ENCODE measurements at places on chromosomes 3 and 15. TPM values are rescaled to one million over a fixed set of nuclear protein-coding genes. Genes with fewer than 3 reads are reported as not detected.

GRCh38 chr15:101266034-101266433, 11.3 kb downstream of the SELENOS start:
- DNase-seq = no peak

- DNase-seq = no peak
Observed at GRCh38 chr3:166275024-166275390, 437.8 kb upstream of the BCHE start.

DNA sequence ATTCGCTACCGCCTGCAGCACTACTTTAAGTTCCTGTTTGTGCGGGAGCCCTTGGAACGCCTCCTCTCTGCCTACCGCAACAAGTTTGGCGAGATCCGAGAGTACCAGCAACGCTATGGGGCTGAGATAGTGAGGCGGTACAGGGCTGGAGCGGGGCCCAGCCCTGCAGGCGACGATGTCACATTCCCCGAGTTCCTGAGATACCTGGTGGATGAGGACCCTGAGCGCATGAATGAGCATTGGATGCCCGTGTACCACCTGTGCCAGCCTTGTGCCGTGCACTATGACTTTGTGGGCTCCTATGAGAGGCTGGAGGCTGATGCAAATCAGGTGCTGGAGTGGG, 995 bp downstream of the CHST14 start:
- no peak for DNase-seq

DNA sequence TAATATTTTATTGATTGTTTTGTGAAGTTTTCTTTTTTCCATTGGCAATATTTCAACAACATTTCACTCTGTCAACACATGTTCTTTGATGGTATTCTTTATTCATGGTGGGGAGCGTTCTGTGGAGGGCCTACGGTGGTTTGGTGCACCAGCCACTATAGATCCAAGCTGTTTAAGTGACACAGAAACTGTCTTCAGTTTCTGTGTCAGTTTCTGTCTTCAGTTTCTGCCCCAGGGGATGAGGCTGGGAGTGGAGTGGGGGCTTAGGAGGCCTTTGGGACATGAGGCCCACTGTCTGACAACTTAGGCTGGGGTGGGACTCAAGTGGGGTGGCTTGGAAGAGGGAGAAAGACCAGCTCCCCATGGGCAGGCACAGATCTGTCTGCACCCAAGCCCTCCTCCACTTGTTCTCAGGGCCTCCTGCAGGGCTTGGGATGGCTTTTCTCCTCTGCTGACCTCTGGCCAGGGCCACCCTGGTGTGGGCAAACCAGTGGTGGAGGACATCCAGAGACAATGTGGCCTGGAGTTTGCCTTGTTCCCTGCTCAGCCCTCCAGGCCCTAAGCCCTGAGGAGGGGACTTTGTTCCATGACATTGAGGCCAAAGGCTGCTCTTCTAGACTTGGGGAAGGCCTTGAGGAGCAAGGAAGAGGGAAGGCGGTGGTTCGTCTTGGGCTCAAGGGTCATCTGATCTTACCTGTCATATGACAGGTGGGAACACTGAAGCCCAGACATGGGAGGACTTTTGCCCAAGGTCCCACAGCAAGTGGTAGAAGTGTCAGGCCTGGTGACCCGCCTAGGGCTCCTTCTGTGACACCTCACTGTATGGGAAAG, 60.3 kb upstream of the SMAD6 start:
- DNase-seq = peak; percentile 81

- DNase-seq = no peak
Observed at GRCh38 chr15:96622714-96623113, 292.2 kb downstream of the NR2F2 start.

DNA sequence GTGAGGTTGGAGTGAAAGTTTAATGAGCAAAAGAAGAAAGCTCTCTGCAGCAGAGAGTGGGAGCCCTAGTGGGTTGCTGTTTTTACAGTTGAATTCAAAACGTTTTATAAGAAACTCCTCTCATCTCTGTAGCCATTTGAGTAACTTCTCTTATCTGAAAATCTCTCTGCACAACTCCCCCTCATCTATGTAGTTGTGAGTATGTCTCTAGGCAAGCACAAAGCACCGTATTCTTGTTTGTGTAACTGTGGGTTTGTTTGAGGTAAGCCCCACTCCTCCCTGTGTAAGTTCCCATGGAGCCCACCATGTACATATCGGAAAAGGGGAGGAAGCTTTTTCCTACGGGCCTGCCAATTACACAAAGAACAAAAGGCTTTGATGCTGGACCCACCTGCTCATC, 56.5 kb upstream of the GOLGA6L2 start:
- DNase-seq = no peak

GRCh38 chr3:111690242-111690641, 95.1 kb upstream of the ZBED2 start:
- DNase-seq = no peak

Gene NRG4
- 3.2 TPM for total RNA-seq

Gene PPP1R14D
- total RNA-seq = not detected

Gene LRRC2
- 7.4 TPM for total RNA-seq

Gene CCDC9B
- total RNA-seq = 16.6 TPM

Gene AHSG
- total RNA-seq = 763 TPM

Gene GASK1A
- 19.9 TPM for total RNA-seq

Gene CCDC39
- total RNA-seq = not detected

Gene LRRC34
- total RNA-seq = 0.35 TPM

Measured in left lobe of liver (tissue), 2 donors.